ENCODE measurements at places on chromosomes 2 and 18. TPM values are rescaled to one million over a fixed set of nuclear protein-coding genes. Genes with fewer than 3 reads are reported as not detected.

The CAD gene
- total RNA-seq: 124 TPM

The CTAGE1 gene
- total RNA-seq: not detected

The GPR155 gene
- 2.8 TPM for total RNA-seq

The KCNS3 gene
- total RNA-seq: 18.9 TPM

The COLEC11 gene
- total RNA-seq: 0.76 TPM

The BOLA3 gene
- 75.8 TPM for total RNA-seq

The EFHD1 gene
- total RNA-seq: 3.7 TPM

The LINC00305 gene
- total RNA-seq: not detected

The LYG1 gene
- 0.51 TPM for total RNA-seq

The SOS1 gene
- 6.4 TPM for total RNA-seq

The PROKR1 gene
- total RNA-seq: not detected

The ASIC4 gene
- total RNA-seq: not detected

The SETBP1 gene
- total RNA-seq: 0.98 TPM

The ANKRD29 gene
- total RNA-seq: 0.81 TPM

The TGFA gene
- total RNA-seq: 7.2 TPM

The SCG2 gene
- total RNA-seq: under 0.01 TPM

The NDUFAF7 gene
- total RNA-seq: 11.4 TPM

The ZNF396 gene
- total RNA-seq: 0.33 TPM

The PARD6G gene
- 3.7 TPM for total RNA-seq

The NCKAP1 gene
- 106 TPM for total RNA-seq

The AAMP gene
- 88.8 TPM for total RNA-seq

The CFAP53 gene
- 0.38 TPM for total RNA-seq

The FABP1 gene
- total RNA-seq: not detected

The CHST9 gene
- total RNA-seq: 2.0 TPM

The AQP12B gene
- total RNA-seq: not detected

The VWC2L gene
- not detected for total RNA-seq

The PER2 gene
- total RNA-seq: 3.7 TPM

The PMS1 gene
- 13.7 TPM for total RNA-seq

The ATOH8 gene
- 2.4 TPM for total RNA-seq

The RUFY4 gene
- not detected for total RNA-seq

The GKN2 gene
- total RNA-seq: not detected

The FAM110C gene
- 2.9 TPM for total RNA-seq

The MBD5 gene
- total RNA-seq: 19.6 TPM

The POTEI gene
- not detected for total RNA-seq

Measured in mesangial cell (primary cell).